Left ventricle myocardium inferior (tissue), 1 donor: ENCODE measurements at places on chromosomes 1 and 21. TPM values are rescaled to one million over a fixed set of nuclear protein-coding genes. Genes with fewer than 3 reads are reported as not detected.

REN gene
- total RNA-seq: not detected

FOXO6 gene
- total RNA-seq: 2.1 TPM

LEMD1 gene
- not detected for total RNA-seq

AADACL4 gene
- not detected for total RNA-seq

C4BPB gene
- total RNA-seq: 0.30 TPM

GRCh38 chr1:75745276-75745675 lies 20.8 kb downstream of the ACADM start:
- no peaks in the 10 kb centered on the region for H3K27me3 ChIP-seq
- no peak overlapping the region for H3K27ac ChIP-seq
- peaks cover 76% of the 10 kb centered on the region for H3K36me3 ChIP-seq
- DNase-seq: no peak
- no peak overlapping the region for H3K4me3 ChIP-seq

- peaks cover 5% of the 10 kb centered on the region for H3K36me3 ChIP-seq
- no peaks in the 10 kb centered on the region for H3K27me3 ChIP-seq
- H3K4me1 ChIP-seq: peaks cover 35% of the 10 kb centered on the region
- no peak for DNase-seq
- no peak overlapping the region for H3K4me3 ChIP-seq
- no peak overlapping the region for H3K27ac ChIP-seq
These were observed 46.4 kb downstream of the TMCC2 start for GRCh38 chr1:205274041-205274691.

DNA sequence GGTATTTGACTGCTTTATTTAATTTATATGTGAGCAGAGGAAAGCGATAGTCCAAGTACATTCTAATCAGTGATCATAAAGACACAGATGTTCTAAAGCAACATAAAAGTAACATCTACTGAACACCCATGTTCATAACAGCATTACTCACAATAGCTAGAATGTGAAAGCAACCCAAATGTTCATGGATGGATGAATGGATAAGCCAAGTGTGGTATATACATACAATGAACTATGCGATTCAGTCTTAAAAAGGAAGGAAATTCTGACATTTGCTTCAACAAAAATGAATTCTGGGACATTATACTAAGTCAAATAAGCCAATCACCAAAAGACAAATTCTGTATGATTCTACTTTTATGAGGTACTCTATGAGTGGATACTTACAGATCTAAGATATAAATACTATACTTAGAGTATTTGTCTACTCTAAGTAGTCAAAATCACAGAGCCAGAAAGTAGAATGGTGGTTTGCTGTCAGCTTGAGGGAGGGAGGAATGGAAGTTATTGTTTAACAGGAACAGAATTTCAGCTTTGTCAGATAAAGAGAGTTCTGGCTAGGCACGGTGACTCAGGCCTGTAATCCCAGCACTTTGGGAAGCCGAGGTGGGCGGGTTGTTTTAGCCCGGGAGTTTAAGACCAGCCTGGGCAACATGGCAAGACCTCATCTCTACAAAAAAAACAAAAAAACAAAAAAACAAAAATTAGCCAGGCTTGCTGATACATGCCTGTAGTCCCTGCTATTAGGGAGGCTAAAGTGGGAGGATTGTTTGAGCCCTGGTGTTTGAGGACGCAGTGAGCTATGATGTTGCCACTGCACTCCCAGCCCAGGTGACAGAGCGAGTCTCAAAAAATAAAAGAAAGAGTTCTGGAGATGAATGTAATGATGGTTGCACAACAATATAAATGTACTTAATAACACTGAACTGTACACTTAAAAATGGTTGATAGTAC lies 79.7 kb upstream of the ARHGAP29 start:
- no peaks in the 10 kb centered on the region for H3K27me3 ChIP-seq
- H3K27ac ChIP-seq: peak overlapping the region; percentile 10
- H3K36me3 ChIP-seq: no peaks in the 10 kb centered on the region
- peaks cover 18% of the 10 kb centered on the region for H3K4me1 ChIP-seq
- DNase-seq: no peak

GRCh38 chr1:111140680-111140967 lies 601 bp downstream of the CEPT1 start:
- H3K27ac ChIP-seq: peak overlapping the region; percentile 95
- peaks cover 20% of the 10 kb centered on the region for H3K36me3 ChIP-seq
- peak overlapping the region; percentile 96 for H3K4me3 ChIP-seq
- H3K27me3 ChIP-seq: no peaks in the 10 kb centered on the region
- H3K4me1 ChIP-seq: peaks cover 42% of the 10 kb centered on the region

DNA sequence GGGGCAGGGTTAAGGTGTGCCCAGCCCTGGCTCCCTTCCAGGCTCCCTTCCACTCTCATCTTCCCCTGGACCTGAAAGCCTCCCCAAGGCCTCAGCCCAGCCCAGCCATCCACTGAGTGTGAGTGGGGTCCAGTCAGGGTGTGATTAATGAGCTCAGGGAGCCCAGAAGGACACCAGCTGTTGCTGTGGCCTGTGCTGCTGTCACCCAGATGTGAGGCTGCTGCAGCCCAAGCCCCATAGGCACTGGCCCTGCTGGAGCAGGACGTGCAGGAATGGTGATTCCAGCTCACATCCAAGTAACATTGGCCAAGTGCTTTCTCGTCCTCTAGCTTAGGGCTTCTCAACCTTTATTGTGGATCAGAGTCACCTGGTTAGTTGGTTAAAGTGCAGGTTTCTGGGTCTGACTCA lies 77.6 kb downstream of the EPHB2 start:
- no peak overlapping the region for H3K27ac ChIP-seq
- peak; percentile 50 for DNase-seq
- no peaks in the 10 kb centered on the region for H3K4me1 ChIP-seq
- H3K27me3 ChIP-seq: peaks cover 8% of the 10 kb centered on the region

DNA sequence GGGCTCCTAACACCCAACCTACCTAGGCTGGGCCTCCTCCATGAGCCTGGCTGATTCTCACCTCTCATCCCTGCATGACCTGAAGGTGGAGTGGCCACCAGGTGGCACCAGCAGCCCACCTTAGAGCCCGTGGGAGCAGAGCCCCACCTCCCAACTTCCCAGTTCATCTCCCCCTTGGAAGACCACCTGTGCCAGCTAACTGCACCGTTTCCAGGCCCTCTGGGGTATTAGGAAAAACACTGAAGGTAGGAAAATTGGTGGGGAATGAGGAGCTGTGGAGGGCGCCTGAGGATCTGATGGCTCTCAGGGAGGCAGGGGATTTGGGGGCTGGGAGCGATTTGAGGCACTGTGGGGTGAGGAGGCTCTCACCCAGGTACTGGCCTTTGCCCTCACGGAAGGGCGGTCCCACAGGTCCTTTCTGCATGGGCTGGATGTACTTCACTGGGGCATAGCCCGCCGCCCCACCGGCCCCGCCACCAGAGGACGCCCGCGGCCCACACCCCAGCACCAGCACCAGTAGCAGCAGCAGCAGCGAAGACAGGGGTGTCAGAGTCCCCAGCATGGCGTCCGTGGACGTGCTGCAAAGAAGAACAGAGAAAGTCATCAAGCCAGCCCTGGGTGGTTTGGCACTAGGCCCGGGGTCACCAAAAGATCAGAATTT lies 11.1 kb downstream of the ADPRS start:
- peaks cover 18% of the 10 kb centered on the region for H3K4me1 ChIP-seq
- H3K36me3 ChIP-seq: peaks cover 4% of the 10 kb centered on the region
- no peaks in the 10 kb centered on the region for H3K27me3 ChIP-seq
- no peak overlapping the region for H3K27ac ChIP-seq
